ENCODE measurements at places on chromosomes 4 and X.
A peak's percentile ranks its signal among the peaks of the same experiment; 100 is the strongest.

DNA sequence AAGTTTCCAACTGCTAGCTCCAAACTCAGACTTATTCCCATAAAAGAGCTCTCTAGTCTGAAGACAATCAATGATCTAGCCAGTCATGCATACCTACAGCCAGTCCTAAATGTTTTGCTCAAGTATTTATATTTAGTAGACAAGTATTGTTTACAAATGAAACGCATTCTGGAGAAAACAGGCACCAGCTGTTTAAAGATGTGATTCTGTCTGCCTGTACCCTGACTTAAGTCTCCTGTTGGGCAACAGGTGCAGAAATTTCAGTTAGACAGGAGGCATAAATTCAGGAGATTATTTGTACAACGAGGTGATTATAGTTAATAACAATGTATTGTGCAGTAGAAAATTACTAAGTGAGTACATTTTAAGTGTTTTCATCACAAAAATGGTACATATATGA lies 28.9 kb downstream of the LNX1 start:
- DNase-seq: no peak

GRCh38 chr4:125184116-125184515 lies 130.6 kb upstream of the FAT4 start:
- DNase-seq: no peak

GRCh38 chr4:122038896-122039295 lies 87.0 kb upstream of the TRPC3 start:
- DNase-seq: no peak

DNA sequence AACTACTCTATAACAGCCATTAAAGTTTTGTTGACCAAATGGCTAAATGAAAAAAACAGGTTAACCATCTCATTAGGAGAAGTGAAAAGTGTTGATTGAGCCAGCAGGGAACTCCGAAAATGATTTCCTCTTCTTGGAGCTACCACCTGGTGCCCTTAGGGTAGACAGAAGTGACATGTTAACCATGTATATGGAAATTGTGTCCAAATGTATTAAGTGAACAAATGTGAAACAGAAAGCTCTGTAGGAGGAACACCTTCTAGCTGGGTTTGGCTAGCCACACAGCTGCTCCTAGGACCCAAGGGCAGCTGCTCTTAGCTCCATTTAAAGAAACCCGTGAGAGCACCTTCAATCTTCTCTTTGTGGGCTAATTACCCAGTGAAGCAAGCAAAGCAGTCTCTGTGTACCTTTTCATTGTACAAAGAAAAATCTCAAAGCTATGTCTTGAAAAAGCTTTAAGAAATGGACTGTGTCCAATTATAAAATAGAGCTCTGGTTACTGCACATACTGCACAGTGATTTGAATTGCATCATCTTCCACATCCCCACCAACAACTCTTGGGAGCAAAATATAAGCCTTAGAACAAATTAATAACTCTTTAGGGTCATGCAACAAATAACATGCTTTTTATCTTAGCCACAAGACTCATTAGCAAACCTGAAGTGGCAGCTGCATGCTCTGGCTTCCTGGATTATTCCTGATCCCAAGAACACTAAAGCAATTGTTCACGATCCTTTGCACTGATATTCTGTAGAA lies 59.2 kb upstream of the PARM1 start:
- DNase-seq: no peak

DNA sequence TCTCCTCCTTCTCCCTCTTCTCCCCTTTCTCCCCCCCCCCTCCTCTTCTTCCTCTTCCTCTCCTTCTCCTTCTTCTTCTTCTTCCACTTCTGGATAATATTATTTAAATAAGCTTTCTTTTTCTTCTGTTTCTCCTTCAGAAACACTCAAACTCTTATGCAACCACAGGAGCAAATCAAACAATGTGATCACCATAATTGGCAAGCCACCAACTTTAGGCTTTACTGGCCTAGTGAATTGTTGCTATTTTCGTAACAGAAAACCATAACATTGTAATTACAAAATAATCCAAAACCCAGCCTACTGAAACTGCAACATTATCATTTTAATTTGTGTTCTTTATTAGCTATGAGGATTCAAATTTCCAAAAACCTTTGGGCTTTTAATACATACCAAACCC lies 14.3 kb downstream of the DCAF8L1 start:
- DNase-seq: no peak

GRCh38 chr4:123526511-123526910 lies 129.9 kb downstream of the SPRY1 start:
- DNase-seq: no peak

DNA sequence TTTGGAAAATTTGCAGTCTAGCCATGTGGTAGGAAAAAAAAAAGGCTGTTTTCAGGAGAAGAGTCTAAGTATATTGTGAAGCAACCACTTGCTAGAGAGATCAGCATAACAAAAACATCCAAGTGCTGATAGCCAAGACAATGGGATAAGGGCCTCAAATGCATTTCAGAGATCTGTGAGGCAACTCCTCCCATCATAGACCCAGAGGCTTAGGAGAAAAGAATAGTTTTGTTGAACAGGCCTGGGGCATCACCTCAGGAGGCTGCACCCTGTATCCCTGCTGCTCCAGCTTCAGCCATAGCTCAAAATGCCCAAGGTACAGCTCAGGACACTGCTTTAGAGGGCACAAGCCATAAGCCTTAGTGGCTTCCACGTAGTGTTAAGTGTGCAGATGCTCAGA lies 13.6 kb upstream of the GPR174 start:
- no peak for DNase-seq

GRCh38 chrX:132023896-132024386 lies 839 bp downstream of the STK26 start:
- peak; percentile 2 for DNase-seq

DNA sequence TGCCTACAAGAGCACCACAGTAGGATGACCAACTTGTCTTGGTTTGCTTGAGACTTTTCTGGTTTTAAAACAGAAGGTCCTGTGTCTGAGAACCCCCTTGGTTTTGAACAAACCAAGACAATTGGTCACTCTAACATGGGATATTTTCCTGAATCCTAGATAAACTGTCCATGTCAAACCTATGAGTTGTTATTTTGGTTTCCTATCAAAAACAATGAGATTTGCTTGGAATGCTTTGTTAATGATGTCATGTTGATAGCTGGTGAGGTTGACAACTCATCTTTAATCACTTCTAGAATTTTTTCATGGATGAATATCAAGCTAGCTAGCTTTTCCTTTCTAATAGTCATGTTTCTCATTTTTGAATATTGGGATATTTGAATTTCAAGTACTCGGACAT lies 518.3 kb upstream of the ARX start:
- no peak for DNase-seq

DNA sequence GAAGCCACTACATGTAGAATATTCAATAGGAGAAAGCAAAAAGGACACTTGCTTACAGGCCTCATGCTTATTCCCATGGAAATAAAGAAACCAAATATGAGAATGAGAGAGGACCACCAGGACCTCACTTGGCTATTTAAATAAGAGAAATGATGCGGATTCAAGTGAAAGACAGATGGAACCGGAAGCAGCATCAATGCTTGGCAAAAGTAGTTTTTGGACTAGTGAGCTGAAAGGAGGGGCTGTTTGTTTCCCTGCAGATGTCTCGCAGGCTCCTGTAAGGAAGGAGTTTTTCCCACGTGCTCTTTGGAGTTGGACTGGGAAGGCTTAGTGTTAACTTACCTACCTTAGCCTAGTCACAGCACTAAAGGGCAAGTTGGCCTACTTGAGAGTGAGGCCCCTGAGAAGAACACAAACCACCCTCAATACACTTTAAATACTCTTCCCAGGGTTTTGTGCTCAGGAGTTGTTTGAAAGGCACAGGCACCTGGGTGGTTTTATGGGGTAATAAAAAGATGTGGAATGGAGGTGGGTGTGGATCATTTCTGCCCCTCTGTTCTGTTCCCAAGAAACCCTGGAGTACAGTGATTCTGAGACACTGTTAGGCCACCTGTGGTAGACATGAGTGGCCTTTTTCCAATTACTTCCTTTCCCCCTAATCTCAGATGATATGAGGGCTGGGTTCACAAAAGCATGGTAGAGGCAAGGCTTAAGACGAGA lies 113.3 kb upstream of the C1GALT1C1 start:
- no peak for DNase-seq

DNA sequence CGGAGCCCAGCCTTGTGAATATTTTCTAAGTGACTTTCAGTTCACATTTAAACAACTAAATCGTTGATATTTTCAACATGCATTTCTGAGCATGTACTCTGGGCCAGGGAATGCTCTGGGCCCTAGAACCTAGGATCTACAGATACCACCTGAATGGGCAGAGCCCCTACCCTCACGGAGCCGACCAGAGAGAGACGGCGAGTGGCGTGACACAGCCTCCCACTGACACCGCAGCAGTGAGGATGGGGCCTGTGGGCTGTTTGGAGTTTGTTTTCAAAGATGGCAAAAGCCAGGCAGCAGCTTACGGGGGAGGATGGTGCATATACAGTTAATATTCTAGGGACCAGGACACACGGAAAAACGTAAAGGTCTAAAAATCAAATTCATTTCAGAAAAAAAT lies 17.7 kb downstream of the NELFA start:
- DNase-seq: no peak

GRCh38 chr4:16916719-16917337 lies 18.4 kb upstream of the LDB2 start:
- peak; percentile 13 for DNase-seq

GRCh38 chrX:47232803-47233332 lies at the start of gene USP11:
Gene USP11 (plus strand): TSS chrX:47233009. CDS start chrX:47233044, 35 bp downstream.
- DNase-seq: no peak

All from activated CD4-positive, CD25-positive, alpha-beta regulatory T cell (primary cell).